ENCODE measurements at places on chromosomes 3 and 15.

DNA sequence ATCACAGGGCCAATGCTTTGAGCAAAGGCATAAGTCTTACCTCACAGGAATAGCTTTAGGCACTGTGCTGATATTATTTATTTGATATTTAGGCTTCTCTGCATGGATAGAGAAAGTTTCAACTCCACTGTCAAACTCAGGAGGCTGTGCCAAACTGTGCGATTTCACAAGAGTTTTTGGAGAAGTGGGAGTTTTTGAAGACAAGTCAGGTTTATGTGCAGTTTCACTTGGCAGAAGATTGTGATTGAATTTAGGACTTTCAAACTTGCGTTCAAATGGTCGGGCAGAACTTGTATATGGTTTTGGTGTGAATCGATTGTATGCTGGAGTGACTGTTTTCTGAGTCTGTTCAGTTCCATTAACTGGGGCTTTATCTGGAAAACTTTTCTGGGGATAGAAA is 113.7 kb downstream of the TJP1 start:
- no peak for DNase-seq

GRCh38 chr3:196314597-196314996 is 3.4 kb downstream of the DYNLT2B start:
- DNase-seq: no peak

- no peak for DNase-seq
Observed at GRCh38 chr3:76132154-76132470, 346.8 kb upstream of the ZNF717 start.

- DNase-seq: no peak
Observed at GRCh38 chr15:44519537-44519936, 17.4 kb upstream of the EIF3J start.

- no peak for DNase-seq
Observed at GRCh38 chr3:45659661-45660566, 29.3 kb upstream of the SACM1L start.

DNA sequence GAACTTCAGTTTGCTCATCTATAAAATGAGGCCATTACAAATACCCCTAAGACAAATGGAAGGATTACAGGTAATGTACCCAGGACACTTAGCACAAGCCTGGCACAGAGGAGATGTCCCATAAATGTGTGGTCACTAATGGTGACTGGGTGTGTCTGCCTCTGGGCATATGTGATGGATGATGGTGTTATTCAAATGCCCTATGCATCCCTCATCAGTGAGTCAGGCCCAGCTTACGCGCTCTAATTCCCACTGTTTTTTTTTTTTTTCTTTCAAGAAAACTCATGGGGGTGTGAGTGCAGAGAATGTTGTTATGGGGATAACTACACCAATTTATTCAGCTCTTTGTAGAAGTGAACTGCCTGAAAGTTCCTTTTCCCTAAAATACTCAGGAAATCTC is 23.6 kb upstream of the KIF23 start:
- no peak for DNase-seq

DNA sequence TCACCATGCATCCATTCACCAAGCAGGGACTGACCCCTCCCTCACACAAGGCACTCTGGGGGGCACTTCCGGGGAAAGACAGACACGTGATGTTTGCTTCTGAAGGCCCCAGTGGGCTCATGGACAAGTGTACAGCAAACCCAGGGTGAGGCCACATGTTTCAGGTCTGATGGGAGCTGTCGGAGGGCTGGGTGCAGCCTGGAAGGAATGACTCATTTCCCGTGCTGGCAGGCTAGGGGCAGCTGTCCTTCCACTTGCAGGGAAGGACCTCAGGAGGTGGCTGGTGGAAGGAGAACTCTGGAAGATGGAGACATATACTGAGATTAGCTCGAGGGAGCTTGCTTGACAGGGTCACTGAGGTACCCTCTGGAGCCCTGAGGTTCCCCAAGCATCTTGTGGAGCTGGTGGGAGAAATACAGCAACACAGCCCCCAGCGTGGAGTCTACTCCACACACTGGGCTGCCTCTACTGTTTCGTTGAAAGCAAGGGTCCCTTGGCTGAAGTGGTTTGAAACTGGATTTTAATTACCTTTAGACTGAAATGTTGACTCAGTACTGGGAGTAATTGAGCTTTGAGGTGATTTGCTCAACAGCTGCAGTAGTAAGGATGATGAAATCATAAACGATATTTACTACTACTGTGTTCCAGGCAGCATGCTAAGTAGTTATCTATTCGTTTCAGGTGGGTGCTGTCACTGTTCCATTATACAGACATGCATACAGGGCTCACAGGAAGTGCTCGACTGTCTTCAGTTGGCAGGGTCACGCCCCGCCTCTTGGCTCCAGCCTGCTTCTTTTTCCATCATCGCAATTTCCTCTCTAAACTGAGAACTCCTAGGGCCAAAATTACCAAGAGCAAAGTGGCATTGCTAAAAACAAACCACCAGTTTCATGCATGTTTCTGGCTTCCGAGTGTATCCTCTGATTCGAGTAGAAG is 230.4 kb downstream of the ADAMTS17 start:
- no peak for DNase-seq

DNA sequence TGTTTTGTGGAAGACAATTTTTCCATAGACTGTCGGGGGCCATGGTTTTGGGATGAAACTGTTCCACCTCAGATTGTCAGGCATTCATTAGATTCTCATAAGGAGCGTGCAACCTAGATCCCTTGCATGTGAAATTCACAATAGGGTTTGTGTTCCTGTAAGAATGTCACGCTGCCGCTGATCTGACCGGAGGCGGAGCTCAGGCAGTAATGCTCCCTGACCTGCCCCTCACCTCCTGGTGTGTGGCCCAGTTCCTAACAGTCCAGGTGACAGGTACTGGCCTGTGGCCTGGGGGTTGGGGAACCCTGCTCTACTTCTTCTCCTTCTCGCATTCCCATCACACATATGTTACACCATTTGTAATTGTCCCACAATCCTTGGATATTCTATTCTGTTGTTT is 11.0 kb downstream of the CHRNA7 start:
- no peak for DNase-seq

- DNase-seq: peak; percentile 11
Observed at GRCh38 chr3:157156837-157157635, 2.9 kb downstream of the CCNL1 start.

DNA sequence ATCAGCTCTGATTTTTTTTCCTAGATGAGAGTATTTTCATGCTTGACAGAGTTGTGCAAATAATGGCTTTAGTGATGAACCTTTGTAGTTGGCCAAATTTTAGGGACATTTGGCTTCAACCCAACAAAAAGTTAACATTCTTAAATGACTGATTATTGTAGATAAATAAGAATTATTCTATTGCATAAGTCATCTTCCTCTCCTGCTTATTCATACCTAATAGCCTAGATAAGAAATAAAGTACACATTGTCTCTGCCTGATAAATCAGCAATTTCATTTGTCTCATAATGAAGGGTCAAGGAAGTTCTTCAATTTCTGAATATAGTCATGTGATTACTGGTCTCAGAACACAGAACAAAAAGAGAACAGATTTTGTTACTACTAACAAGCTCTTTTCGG is 428.9 kb upstream of the IL12A start:
- no peak for DNase-seq

Data from NCI-H446 treated with DMSO at 0.1 percent for 48 hours (cell line).